CD4-positive, alpha-beta T cell (primary cell): ENCODE measurements at places on chromosomes 3 and 15.

- no peak for DNase-seq
Observed at GRCh38 chr3:120469882-120470301, 19.1 kb upstream of the FSTL1 start.

DNA sequence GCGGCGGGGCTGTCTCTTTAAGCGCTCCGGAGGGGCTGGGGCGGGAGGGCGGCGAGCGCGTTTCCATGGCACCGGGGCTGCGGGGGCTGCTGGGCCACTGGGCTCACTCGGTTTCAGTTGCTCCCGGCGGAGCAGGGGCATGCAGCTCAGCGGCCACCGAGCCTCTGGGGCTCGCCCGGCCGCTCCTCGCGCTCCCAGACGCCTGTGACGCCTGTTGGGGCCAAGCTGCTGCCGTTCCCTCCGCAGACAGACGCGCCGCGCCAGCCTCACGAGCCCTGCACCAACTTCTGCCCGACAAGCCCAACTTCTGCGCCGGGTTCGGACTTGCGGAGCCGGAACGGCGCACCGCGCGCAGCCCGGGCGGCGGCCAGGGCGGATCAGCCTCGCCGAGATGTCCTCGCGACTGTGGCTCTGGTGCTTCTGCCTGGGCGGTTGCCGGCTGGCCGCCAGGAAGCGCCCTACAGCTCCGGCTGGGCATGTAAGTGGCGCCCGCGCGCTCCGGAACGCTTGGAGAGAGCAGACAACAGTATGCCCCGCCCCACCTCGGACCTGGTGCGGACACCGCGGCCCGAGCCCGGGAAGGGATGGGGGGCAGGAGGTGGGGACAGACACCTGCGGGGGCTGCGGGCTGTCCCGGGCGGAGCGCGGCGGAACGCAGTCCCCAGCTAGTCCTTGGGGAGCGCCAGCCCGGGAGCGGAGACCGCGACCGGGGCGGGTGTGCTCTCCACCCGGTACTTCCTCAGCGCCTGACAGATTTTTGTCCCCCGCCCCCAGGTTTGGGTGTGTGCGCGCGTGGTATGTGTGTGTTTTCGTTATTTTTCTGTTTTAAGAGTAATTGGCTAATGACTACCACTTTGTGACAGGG lies 154.1 kb upstream of the GOLIM4 start:
- DNase-seq: no peak

DNA sequence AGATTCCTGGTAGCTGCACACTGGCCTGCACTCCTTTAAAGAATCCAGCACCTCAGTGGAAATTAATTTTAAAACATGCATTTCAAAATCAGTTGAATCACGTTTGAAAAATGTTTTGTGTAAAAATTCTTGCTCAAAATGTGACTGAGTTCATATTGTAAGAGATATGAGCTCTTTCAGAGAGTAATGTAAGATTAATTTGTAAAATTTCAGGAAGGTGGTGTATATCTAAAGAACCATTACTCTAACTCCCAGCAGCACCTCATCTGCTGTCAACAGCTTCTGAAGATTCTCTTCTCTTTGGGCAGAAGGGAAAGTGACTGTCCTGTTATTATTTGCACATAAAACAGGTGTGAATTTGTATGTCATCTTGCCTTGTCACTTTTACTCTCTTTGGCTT lies 97.5 kb upstream of the PLXNA1 start:
- no peak for DNase-seq

- no peak for DNase-seq
Observed at GRCh38 chr3:65573548-65574116, 465.1 kb downstream of the MAGI1 start.

DNA sequence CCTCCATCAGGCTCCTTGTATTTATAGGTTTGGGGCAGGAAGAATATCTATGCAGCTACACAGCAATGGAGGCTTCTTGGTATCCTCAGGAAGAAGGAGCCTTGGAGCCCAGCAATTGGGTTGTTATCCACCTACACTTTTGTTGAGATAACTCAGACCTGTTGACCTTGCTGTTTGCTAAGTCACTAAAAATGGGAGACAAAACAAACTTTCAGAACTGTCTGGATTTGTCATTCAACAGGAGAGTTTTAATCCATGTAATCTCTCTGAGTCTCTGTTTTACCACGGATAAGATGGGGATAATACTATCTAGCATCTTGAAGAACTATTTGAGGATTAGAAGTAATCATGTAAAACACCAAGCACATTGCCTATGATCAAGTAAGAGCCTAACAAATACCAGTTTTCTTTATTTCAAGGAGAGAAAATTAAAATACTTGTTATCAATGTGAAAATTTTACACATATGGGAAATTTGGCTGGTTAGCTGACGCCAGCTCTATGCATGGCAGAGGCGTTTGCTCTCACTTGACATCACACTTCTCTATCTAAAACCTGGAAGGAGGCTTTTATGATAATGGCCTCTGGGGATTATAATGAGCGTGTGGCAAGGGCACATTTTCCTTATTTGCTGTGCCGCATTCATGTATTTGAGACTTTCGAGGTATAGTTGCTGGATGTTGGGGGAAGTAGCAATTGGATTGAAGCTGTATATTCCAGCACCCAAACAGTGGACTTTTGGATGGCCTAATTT lies 215.6 kb downstream of the PDCD6IP start:
- no peak for DNase-seq

- no peak for DNase-seq
Observed at GRCh38 chr3:59266551-59266950, 216.7 kb upstream of the CFAP20DC start.

GRCh38 chr3:16412192-16412800 lies 101.2 kb downstream of the RFTN1 start:
- DNase-seq: no peak

- no peak for DNase-seq
Observed at GRCh38 chr3:152128356-152128755, 140.4 kb upstream of the MBNL1 start.

GRCh38 chr3:59777667-59778077 lies 727.8 kb upstream of the CFAP20DC start:
- DNase-seq: no peak

DNA sequence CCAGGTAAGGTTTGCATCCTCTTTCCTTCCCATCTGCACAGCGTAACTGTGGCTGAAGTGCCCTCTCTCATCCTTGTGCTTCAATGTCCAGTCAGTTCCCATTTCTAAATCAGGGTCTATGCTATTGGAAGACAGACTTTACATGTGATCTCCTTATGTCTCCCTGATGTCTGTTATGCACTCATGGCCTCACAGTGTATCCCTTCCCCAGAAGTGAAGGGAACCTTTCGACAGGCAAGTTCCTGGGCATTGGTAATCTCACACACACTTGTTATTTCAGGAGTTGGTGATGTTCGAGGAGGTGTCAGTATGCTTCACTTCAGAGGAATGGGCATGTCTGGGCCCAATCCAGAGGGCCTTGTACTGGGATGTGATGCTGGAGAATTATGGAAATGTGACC lies 7.4 kb downstream of the ZNF197 start:
- DNase-seq: no peak

DNA sequence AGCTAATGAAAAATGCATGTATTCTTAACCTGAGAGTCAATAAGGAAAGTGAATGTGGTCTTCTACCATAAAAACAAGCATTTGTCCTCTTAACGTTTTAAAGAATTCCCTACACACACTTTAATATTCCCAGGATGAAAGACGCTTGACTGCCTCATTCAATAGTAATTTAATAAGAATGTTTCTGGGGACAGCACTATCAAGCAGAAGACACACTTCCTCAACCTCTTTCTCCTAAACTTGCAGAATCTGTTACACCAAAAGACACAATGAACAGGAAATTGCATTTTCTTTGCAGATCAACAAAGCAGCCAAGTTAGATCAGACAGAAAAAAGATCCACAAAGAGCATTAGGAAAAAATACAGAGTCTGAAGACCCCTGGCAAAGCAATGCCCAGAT lies 97.7 kb downstream of the PLCH1 start:
- no peak for DNase-seq

DNA sequence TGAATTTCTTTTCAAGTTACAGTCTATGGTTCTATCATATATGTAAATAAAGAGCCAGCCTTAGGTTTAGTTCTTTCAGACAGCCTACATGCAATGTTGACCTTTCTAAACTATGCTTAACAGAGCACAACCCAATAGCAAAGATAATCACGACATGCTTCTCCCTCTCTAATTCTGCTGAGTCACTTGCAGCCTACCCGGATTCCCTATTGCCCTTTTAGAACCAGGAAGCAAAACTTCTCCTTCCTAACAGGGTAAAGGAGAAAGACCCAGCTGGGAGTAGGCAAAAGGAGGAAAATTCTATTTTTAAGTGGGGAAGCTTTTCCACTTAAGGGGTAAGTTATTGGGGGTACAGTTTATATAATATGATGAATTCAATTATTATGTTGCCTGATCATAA lies 79.3 kb downstream of the SLC7A14 start:
- DNase-seq: no peak
